ENCODE measurements at places on chromosomes 11 and 22.
A peak's percentile ranks its signal among the peaks of the same experiment; 100 is the strongest.

- DNase-seq = no peak
These were observed 50.3 kb downstream of the C11orf71 start for GRCh38 chr11:114350022-114350421.

DNA sequence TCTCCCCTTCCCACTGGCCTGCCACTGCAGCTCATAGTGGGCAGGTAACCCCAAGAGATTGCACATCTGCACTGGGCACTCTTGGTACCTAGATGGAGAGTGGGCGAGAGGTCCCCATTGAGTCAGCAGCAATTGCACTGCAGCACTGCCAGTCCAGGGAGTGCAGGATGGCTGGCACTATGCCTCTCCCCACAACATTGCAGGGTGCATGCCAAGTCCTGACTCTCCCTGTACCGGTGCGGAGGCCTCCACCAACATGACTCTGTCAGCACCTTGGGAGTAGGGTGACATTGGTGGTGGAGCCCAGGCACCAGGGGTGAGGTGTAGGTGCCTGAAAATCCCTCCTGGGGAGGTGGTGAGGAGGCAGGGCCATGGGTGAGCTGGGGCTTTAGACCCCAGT is 82.2 kb downstream of the TRAF6 start:
- DNase-seq = no peak

DNA sequence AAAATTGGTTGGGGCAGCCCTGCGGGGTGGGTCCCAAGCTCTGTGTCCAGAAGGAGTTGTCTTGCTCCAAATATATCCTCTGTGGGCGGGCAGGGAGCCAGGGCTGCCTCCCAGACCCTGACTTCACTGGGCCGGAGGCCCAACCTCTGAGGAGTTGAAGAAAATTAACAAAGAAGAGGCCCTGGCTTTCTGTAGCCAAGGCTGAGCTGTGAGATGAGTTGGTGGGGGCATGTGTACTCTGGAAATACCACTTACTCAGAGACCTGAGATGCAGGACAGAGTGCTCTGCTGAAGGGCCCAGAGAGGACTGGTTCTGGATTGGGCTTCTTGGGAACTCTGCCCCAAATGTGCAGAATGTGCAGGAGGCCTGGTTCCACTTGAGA is 96.3 kb downstream of the SWAP70 start:
- no peak for DNase-seq

- no peak for DNase-seq
These were observed 7.6 kb downstream of the VPS37C start for GRCh38 chr11:61153593-61154095.

DNA sequence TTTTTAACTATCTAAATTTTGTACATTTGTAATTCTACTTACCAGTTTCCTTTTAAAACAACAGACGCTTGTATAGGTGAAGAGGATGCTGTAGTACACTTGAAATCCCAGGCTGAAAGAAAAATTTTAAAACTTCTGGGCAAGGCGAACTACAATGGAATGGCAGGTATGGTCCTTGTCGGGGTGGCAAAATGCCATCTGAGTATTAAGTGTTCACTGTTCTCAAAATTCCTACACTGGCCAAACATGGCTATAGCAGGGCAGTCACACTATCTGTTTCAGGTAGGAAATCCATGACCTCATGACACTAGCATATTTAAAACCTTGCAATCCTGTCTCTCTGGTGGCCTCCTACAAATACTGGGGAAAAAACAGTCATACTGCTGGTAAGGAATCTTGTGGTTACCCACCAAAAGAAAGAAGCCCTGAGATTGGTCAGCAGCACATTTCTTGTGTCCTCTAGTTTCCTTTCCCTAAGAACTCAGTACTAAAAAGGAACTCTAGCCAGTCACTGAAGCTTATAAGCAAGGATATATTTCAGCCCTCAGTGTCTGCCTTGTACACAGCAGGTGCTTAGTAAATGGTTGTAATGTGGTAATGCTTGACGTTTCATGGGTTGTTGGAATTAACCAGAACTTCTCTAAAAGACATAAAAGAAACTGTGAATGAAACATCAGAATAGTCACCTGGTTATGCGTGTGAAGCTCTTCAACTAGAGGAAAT is 5.2 kb upstream of the ZC3H12C start:
- no peak for DNase-seq

DNA sequence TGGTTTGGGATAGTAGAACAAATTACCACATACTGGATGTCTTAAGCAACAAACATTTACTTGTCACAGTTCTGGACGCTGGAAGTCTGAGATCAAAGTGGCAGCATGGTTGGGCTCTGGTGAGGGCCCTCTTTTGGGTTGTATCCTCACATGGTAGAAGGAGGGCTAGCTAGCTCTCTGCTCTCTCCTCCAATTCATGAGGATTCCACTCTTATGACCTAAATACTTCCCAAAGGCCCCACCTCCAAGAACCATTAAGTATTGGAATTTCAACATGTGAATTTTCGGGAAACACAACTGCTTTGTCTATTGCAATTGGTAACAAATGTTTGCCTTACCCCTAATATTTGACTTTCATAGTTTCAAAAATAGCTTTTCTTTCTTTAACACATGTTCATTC is 52.6 kb downstream of the MUC15 start:
- DNase-seq = no peak

DNA sequence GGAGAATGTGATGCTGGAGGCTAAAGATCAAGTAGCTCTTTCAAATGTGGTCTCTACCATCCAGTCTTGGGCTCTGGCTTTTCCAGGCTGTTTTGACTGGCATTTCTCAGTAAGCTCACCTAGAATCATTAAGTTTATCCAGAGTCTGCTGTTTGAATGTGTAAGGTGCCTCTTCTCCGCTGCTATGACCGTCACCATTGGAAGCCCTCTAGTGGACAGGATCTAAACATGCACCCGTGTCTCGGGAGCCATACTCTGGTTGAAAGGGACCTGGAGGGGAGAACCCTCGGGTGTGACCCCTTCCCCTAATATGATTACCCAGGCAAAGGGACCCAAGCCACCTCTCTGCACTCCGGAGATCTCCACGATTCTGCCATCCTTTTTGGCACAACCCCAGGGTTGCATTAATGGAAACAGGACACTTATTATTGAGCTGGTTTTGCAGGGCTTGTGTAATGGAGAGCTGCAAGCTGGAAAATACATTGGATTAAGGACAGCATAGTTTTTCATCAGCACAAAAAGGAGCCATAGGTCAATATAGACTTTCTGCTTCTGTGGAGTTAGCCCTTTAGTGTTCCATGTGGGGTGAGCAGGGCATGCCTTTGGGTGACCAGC is 191.0 kb upstream of the LARGE1 start:
- DNase-seq = peak; percentile 23

- DNase-seq = no peak
These were observed 6.1 kb upstream of the P2RY6 start for GRCh38 chr11:73265853-73266645.

DNA sequence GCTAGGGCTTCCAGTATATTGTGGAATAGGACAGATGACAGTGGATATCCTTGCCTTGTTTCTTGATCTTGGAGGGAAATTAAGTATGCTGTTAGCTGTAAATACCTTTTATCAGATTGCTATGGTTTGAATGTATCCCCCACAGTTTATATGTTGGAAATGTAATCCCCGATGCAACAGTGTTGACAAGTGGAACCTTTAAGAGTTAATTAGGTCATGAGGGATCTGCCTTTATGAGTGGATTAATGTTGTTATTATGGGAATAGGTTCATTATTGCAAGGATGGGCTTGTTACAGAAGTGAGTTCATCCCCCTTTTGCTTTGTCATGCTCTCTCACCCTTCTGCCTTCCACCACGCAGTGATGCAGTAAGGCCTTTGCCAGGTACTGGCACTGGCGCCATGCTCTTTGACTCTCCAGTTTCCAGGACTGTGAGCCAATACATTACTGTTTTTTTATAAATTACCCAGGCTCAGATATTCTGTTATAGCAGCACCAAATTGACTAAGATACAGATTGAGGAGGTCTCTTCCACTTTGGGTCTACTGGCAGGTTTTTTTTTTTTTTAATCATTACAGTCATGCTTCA is 16.4 kb downstream of the CABIN1 start:
- no peak for DNase-seq

- no peak for DNase-seq
These were observed 109.4 kb upstream of the KIRREL3 start for GRCh38 chr11:127109796-127110480.

- DNase-seq = no peak
These were observed 9.1 kb downstream of the SSH3 start for GRCh38 chr11:67312187-67313021.

DNA sequence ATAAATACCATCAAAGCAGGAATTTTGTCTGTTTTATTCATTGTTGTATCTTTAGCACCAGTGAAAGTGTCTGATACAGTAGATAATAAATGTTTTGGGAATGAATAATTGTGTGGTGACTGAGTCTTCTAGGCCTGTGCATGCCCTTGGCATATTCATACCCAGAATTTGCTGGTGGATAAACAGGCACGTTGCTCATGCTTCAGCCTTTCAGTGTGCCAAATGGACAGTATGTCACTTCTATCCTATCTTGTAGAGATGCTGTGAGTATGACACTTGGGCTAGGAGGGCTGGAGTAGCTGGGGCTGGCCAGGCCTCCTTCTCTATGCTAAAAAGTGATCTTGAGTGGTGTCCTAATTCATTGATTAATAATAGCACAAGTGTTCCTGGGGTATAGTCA is 287.3 kb upstream of the DDI1 start:
- no peak for DNase-seq

DNA sequence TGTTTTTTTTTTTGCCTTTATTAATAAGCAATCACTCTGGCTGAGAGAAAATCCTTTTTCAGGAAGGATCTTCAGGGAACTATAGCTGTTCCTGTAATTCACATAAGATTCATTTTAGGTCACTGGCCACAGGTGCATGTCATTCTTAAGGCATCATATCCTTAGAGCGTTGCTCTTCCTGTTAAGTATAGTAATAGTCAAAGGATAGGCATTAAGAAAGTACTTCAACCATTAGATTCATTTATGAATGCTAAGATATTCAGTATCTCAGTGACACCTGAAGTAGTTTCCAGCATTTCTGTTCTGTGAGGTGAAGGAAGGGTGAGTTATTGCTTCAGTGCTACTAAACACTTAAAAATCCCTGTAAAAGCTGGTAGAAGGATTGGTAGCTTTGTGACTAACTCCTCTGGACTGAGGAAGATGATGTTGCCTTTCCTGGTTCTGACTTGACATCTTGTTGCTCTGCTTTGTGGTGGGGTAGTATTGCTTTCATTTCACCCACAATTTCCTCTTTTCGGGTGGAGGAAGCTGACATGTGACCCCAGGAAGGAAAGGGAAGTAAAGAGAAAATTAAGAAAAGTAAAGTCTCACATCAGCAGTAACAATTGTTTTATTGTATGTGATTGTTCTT is 34.7 kb downstream of the RNF169 start:
- no peak for DNase-seq

DNA sequence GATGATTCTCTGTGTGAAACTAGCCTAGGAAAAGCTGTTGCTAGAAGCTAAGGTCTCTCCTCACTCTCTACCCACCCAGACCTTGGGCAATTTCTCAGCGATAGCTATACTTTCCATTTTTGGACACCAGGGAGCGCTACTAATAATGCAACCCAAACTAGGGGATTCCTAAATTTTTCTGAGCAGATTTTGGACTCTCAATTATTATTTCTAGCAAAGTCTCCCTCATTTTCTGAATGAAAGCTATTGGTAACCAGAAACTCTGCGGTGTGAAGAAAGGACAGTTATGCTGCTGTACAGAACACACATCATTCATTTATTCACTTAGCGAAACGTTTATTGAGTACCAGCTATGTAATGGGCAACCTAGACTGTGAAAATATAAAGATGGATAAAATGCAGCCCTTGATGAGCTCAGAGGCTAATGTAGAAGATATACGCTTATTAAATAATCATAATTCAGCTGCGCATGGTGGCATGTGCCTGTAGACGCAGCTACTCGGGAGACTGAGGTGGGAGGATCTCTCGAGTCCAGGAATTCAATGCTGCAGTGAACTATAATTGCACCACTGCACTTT is 6.1 kb upstream of the STIM1 start:
- DNase-seq = no peak

DNA sequence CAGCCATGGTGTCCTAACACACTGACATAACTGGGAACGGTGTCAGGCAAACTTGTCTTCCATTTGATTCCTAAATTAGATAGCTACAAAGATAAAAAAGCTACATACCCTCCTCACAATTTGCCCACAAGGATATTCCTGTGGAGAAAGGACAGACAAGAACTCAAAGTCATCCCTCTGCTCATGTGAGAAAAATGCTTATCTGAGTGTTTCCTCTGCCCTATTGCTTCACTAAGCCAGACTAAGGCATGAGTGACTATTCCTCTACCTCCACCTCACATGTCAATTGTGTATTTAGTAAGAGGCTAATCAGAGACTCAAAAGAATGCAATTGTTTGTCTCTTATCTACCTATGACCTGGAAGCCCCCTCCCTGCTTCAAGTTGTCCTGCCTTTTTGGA is 247.7 kb downstream of the DDX10 start:
- DNase-seq = no peak

DNA sequence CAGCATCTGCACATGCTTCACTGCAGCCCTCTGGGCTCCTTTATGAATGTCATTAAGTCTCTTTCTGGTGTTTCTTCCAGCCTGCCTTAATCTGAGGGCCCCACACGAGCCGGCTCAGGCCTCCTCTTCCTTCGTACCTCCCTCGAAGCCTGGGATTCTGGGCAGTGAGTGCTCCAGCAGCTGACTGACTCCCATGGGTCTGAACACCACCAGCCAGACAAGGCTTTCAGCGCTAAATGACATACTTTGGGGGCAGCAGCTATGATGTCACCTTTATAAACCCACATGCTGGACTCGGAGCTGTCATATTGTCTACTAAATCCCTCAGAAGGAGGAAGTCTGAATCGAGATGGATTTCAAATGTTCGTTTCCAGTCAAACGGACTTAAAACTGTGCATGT is 127.1 kb downstream of the TRIM29 start:
- DNase-seq = no peak

DNA sequence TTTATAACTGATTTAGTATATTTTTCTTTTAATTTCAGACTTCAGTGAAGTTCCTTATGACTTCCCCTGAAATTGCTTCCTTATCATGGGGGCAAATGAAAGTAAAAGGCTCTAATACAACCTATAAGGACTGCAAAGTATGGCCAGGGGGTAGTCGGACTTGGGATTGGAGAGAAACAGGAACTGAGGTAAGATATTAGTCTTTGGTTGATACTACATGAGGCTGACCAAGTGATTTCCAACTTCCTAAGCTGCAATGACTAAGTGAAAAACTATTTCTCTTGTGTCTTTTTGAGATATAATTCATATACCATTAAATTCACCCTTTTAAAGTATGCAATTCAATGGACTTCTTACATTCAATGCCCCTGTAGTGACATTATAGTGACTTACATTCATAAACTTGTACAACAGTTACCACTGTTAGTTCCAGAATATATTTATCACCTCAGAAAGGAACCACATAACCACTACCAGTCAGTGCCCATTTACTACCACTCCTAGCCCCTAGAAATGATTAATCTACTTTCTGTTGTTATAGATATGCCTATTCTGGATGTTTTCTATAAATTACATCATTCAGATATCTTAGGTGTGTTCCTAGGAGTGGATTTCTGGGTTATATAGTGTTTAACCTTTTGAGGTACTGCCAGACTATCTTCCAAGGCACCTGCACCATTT is 21.6 kb downstream of the AAMDC start:
- DNase-seq = no peak

- no peak for DNase-seq
These were observed 60.6 kb upstream of the AMPD3 start for GRCh38 chr11:10394229-10395101.

- DNase-seq = no peak
These were observed 37.3 kb downstream of the PAMR1 start for GRCh38 chr11:35488117-35488516.

GRCh38 chr22:38383417-38383816 is 66.2 kb upstream of the CSNK1E start:
- no peak for DNase-seq

GRCh38 chr22:44823806-44824205 is 71.4 kb downstream of the ARHGAP8 start:
- no peak for DNase-seq

- DNase-seq = no peak
These were observed 23.2 kb upstream of the ST3GAL4 start for GRCh38 chr11:126332221-126332711.
